Coronary artery (tissue), 2 donors: ENCODE measurements at places on chromosomes 13 and 19.

- DNase-seq = no peak
Measured at GRCh38 chr19:47447470-47448359, 24.0 kb downstream of the SLC8A2 start.

- no peak for DNase-seq
Measured at GRCh38 chr13:109227344-109227940, 558.9 kb downstream of the IRS2 start.

DNA sequence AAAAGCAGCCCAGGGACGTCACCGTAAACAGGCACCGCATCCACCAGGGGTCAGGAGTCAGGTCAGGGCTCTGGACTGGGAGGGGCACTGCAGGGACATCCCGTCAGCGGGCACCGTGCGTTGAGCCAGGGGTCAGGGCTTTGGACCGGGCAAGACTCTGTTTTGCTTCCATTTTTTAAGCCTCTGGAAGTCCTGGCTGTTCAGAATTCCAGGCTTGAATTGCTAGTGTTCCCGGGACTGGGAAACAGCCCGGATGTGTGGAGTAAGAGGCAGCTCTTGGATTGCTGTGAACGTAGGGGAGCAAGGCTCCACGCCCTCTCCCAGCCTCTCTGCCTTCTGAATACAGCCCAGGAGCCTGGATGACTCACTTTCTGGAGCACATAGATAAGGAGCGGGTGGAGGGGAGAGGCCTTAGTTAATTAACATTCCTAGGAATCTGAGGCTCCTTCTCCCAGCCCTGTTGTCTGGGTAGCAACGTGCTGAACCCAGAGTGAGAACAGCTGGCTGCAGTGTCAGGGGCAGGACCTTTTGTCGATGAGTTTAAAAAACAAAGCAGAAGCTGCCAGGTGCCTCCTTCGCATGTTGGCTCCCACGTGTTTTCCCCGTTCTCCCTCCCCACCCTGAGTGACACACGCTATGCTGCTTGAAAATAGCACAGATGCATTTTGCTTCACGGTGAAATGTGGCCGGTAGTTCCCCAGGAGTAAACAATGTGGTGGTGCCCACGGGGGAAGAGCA is 21.9 kb downstream of the ATP11A start:
- peak; percentile 92 for DNase-seq

DNA sequence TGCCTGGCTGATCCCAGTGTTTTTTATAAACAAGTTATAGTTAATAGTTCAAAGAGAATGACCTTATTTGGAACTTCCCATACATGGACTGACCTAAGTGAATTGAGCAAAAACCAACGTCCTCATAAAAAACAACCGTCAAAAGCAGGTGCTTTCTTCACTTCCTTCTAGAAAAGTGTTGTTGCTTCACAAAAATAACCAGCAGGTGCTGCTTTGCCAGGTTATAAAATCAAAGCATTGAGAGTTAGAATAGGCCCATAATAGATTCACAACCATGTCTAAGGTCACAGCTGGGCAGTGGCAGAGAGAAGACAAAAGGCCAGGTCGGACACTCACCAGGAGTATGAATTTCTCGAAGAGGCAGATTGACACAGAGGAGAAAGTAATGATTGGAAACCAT is 9.5 kb downstream of the RUBCNL start:
- DNase-seq = no peak

GRCh38 chr13:33743438-33744368 is 74.2 kb upstream of the RFC3 start:
- DNase-seq = no peak

GRCh38 chr19:9850235-9850959 is 15.3 kb downstream of the PIN1 start:
- no peak for DNase-seq

- DNase-seq = no peak
Measured at GRCh38 chr13:73696271-73696670, 437.9 kb downstream of the KLF12 start.

GRCh38 chr19:495402-496111 is 729 bp upstream of the MADCAM1 start:
- DNase-seq = no peak

GRCh38 chr13:111328574-111329410 is 8.3 kb downstream of the TEX29 start:
- peak; percentile 67 for DNase-seq

DNA sequence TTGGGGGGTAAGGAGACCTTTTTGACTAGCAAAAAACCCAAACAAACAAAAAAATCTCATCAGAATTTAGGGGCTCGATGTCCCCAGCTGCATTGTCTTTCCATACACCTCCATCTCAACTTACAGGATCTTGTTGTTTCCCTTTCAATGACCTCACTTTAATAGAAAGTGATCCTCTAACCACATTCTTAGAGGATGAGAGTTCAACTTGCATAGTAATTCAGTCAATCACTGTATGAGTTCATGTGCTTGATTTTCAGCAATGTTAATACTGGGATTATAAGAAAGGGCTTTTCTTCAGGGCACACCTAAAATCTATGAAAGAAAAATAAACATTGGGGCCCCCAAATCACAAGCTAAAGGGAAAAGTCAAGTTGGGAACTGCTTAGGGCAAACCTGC is 1512.0 kb downstream of the SLITRK1 start:
- no peak for DNase-seq

DNA sequence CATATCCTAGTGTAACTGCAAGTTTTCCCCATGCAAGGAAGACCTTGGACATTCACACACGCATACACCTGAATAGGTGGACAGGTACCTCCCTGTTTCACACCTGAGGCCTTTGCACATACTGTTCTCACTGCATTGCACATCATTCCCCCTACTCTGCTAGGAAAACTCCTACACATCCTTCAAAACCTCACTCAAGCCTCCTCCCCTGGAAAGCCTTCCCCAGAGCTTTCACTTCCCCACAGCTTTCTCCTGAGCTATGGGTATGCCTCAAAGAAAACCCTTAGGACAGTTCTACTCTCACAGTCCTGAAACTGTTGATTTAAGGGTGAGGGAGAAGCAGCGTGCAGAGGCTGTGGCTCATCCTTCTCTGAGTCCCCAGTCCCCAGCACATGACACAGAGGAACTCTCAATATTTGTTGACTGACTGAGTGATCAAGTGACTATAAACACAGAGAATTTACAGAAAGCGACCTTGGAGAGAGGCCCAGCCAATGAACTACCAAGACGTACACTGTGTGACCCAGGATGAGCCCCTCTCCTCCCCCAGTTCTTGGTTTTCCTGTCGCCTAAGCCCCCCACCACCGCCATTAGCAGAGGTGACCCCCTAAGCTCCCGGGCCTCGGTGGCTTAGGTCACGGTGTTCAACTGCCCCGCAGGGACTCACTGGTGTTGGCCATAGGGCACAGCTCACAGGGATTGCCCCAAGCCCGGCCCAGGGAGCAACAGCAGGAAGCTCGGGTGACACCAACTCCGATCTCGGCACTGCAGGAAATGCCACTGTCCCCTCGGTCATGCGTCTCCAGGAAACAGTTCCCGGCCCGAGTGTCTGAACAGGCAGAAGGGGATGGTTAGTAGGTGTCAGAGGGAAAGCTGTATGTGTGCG is 40.6 kb downstream of the FBN3 start:
- no peak for DNase-seq

DNA sequence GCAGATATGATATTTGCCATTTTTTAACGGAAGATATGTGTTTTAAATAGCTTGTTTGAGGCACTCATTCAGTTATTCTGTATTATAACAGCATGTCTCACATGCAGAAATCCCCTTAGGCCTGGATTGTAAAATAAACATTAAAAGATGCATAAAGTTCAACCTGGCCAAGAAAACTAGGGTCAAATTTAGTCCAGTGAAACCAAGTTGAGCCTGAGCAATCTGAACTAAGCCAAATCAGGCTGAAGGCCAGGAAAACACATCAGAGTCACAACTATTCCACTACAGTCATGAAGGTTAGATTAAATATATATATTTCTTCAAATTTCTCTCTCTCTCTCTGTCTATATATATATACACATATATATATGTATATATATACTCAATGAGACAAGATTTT is 504.8 kb downstream of the SLITRK1 start:
- DNase-seq = no peak

DNA sequence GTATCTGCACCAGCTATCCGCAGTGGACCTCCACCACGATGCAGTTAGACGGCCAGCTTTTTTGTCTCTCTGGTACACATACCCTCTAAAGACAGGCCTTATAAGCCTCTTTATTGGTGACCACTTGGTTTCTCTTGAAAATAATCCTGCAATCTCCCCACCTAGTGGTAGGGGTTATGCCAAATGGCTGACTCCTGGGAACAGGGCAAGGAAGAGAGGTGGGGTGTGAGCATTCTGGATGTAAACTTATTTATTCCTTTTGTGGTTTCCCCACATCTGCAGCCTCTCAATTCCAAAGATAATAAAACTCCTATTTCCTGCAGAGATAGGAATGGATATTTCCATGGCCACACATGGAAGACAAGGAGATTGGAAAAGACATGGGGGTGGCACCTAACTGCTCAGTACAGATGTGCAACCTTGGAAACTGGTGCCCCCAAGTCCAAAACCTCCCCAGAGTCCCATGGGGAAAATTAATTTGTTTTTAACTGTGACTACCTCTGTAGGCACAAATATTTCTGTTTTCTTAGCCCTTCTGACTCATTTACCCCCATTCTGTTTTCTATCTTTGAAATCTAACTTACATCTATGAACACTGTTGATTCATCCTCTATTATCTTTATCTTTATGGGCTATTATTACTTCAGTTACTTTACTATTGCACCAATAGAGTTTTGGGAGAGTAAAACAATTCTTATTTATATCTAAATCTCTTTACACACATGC is 112.7 kb upstream of the TSHZ3 start:
- DNase-seq = no peak

GRCh38 chr13:53028637-53029203 is at the start of gene OLFM4:
TSS of gene OLFM4 (plus strand) at chr13:53028813. CDS start at chr13:53028837, 24 bp downstream.
- DNase-seq = no peak

- DNase-seq = no peak
Measured at GRCh38 chr13:22801402-22802003, 379.3 kb upstream of the SGCG start.

DNA sequence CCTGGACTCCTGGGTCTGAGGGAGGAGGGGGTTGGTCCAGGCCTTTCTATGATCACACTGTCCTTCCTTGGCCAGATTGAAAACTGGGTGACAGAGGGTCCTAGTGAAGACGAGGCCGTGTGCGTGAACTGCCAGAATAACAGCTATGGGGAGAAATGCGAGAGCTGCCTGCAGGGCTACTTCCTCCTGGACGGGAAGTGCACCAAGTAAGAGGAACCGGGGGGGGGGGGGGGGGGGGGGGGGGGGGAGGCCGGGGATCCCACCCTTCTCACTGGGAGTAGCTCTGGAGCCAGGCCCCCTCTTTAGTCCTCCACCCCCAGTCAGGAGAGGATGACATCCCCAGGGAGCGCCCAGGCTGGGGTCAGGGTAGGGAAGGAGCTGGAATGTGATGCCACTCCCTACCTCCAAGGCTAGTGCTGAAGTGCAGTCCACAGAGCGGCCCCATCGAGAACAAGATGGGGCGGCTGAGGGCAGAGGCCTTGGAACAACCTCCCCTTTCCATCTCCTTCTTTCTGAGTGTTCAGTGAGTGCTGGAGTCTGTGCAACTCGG is 19.4 kb downstream of the CNFN start:
- no peak for DNase-seq

DNA sequence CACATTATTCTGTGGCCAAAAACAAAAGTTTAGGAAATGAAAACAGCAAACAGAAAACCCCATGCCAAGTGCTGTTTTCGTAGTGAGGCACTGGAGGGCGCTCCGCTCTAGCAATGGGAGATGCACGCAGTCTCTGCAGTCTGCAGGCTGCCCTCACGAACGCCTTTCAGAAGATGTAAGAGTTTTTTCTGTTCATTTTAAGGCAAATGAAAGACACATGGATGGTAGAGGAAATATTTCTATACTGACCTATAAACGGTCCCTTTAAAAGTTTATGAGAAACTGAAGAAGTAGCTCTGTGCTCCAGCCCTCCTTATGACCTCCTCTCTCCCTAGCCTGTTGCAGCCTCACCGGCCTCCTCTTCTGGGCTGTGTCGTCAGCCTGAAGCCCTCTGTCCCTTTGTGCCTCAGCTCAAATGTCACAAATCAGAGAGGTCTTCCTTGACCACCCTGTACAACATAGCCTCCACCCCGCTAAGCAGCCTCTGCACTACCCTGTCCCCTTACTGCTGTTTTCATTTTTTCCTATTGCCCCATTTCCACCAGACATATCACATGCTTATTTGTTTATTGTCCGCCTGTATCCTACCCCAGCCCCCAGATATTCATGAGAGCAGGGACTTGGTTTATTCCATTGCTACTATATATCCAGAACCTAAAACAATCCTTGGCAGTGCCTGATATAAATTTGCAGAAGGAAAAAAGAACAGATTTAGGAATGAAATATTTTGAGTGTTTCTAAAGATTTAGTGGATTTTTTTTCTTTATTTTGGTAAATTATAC is 116.4 kb downstream of the TM9SF2 start:
- no peak for DNase-seq

DNA sequence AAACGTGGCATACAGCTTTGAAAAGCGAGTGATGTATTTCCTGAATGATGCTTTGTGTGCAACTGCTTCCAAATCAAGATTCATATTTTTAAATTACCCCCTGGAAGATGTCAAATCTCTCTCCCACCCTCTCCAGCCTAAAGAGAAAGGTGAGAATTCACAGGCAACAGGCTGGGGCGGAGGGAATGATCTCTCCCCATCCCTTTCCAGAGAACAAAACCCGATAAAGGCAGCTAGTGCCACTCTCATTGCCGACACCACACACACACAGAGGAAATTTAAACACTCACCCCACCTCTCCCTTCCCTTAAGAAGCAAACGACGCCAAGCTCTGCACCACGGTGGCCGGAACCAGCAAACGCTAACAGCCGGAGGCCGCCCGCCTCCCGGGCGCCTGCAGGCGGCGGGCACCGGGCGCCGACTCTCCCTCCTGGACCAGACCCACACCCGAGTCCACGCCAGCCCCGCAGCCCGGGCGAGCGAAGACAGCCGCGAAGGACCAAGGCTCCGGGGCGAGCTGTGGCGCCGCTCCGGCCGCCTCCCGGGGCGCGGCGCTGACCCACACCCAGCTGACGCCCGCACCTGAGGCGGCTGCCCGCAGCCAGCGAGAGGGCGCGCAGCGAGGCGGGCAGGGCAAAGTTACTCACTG is 477 bp downstream of the LNX2 start:
- no peak for DNase-seq

DNA sequence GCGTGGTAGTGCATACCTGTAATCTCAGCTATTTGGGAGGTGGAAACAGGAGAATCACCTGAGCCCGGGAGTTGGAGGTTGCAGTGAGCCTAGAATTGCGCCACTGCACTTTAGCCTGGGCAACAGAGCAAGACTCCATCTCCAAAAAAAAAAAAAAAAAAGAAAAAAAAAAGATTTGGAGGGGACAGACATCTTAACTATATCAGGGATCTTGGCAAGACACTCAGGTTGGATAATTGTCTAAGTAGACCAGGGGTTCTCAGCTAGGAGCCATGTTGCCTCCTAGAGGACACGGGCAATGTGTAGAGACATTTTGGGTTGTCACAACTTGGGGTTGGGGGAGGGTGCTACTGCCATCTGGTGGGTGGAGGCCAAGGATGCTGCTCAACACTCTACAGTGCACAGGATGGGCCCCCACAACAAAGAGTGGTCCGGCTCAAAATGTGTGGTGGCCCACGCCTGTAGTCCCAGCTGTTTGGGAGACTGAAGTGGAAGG is 1.9 kb upstream of the ZNF580 start:
- peak; percentile 73 for DNase-seq
